ENCODE measurements at places on chromosomes 4 and X.

- DNase-seq: no peak
These were observed 175.5 kb upstream of the GPRIN3 start for GRCh38 chr4:89482926-89483595.

DNA sequence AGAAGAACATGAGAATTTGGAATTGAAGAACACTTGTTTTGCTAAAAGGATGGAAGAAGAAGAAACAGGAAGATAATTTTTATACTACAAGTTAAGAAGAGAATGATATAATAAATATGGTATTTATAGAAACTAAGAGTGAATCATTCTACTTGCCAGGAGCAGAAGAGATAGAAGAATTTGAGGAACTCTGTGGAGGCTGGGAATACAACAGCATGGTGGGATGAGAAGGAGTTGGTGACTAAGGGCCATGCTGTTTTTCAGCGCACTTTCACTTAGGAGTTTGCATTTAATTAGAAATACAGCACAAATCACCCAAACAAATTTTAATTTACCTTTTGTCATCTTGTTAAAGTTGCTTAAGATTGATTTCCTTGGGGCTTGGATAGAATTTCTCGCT, 20.5 kb downstream of the HADH start:
- no peak for DNase-seq

DNA sequence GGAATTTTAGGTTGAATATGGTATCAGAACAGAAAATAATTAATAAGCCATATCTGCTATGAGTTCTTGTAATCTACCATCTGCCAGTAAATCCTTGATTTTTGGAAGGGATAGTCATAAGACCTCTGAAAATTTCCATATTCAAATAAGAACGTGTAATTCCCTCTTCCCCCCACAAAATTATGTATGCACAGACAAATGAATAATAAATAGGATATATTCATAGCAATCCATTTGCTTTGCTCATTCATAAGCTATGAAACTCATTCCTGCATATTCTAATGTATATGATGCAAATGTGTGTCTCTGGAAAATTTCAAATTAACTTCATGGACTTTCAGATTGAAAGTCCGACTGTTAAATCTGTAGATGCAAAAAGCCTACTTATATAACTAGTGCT, 833.1 kb upstream of the GRID2 start:
- no peak for DNase-seq

GRCh38 chr4:80307774-80308465, 27.6 kb upstream of the CFAP299 start:
- DNase-seq: no peak

- no peak for DNase-seq
These were observed 591.4 kb upstream of the PCDH10 start for GRCh38 chr4:132557660-132558059.

DNA sequence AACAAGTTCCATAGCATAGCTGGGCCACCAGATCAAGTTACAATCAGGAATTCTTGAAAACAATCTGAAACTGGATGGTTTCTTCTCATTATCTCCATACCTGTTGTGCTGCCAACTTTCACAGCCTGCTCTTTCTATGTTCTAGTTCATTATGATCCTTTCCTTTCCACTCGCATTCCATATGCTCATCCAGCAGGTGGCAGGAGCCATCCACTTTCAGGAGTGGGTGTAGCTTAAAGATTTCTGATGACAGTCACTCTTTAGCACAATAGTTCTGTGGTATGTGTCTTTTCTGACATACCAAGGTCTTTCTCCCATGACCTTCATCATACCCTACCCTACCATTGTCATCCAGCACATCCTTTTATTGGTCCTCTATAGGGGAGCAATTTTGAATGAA, 46.4 kb downstream of the PAGE2 start:
- peak; percentile 3 for DNase-seq

- no peak for DNase-seq
These were observed 811.9 kb upstream of the PCDH7 start for GRCh38 chr4:29908276-29908675.

- DNase-seq: no peak
These were observed 41.4 kb upstream of the IL9R start for GRCh38 chrX:155956099-155956498.
